Central memory CD8-positive, alpha-beta T cell (primary cell): ENCODE measurements at places on chromosomes 5 and 9.

DNA sequence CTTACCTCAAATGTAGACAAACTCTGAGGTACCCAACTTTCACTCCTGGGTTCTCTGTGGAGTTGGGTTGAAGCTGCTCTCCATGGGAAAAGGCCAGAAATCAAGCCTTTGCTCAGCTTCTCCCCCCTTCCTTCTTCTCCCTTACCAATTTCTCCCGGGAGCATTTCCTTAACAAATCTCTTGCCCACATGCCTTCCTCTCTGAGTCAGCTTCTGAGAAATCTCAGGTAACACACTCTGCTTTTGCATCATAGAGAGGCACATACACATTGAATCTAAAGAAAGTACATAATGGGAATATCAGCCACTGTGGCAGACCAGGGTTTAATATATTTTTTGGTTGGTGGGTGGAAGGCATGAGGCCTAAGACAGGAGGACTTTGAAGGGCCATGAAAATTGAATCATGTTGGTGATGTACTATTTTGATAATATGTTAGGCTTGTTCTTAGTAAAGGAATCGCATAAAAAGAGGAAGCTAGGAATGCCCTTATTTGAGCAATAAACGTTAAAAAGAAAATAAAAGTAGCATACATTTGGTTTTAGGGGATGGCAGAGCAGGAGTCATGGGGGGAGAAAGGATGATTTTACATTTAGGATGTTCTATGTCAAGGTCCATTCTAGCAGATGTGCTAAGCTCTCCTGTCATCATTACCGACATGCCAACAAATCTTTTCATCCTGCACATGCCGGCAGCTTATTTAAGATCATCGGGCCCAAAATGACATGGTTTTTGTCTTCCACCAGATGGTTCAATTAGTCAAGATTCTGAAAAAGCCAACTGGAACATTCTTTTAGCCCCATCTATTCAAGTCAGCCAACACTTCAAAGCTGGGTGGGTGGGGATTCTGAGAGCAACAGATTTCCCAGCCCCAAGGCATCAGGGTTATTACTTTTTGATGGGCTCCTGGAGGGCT, 199.5 kb upstream of the CLINT1 start:
- DNase-seq = no peak

DNA sequence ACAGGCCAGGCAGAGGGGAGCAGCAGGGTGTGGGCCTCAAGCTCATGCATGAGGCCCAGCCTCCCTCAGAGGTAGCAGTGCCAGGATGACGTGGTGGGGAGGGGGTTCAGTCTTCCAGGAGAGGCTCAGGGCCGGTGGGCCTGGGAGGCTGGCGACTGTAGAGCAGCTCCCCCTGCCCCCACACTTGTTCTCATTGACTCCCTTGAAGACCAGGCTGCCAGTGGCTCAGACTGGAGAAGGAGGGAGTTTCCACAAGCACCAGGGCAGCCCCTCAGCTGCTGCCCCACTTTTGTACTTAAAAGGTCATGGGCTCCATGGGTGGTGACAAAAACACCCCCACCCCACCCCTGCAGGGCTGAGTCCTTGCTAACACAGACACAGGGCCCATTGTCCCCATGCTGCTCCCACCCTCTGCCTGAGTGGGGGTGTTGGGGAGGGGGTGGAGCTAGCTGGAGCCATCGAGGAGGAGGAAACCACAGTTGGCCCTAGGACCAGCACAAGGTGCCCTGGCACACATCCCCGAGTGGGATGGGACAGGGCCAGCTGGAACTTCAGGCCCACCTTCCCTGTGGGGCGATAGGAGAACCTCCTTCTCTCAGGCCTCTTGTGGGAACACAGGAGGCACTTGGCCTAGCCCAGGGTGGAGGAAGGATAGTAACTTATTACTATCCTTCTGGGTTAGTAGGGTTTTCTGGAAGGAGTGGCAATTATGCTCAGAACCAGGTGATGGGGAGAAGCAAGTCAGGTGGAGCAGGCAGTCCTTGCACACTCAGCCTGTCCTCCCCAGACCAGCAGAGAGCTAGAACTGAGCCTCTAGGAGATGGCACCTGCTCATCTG, 10.7 kb downstream of the PDLIM4 start:
- no peak for DNase-seq

DNA sequence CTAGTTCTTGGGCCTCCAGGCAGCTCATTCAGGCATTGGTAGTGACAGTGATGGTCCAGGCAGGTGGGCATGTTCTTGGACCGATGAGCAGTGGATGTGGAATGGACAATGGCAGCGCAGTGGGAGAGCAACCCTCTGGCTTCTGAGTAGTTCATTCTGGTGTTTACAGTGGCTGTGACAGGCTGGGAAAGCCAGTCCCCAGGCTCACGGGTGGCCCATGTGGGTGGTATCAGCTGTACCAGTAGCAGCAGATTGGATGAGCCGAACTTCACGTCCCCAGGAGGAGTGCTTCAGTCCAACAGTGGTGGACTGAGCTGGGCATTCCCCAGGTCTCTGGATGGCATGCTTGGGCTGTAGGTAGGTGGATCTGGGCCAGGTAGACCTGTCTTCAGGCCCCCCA, 515.6 kb upstream of the ACO1 start:
- DNase-seq = no peak

GRCh38 chr5:67699560-67699959, 503.0 kb upstream of the CD180 start:
- DNase-seq = no peak

DNA sequence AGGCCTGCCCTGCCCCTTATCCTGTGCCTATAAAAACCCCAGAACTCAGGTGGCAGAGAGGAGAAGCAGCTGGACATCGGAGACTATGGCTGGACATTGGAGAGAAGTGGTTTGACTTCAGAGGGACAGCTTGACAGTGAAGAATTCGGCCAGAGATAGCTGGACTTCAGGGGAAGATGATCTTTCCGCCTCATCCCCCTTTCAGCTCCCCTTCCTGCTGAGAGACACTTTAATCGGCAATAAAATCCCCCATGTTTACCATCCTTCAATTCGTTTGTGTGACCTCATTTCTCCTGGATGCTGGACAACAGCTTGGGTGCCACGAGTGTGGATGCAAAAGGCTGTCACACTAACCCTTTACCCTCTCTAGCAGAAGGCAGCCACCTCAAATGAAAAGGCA, 134.1 kb upstream of the TUT7 start:
- no peak for DNase-seq

DNA sequence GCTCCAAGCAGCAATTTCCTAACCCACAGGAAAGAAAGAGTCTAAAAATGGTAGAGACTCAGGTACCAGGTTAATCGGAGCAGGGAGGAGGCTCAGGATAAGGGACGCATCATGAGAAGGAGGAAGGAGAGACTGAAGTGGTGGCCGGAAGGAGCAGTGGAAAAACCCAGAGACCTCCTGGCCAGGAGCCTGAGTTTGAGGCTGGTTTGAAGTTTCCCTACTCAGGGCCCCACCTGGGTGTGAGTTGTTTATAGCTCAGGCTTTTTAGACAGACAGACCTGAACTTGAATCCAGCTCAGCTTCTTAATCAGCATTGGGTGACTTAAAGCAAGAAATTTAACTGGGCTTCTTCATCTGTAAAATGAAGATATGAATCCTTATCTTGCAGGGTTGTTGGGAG, 11.9 kb upstream of the AQP7 start:
- no peak for DNase-seq

GRCh38 chr5:66958201-66958979, 238.2 kb downstream of the CD180 start:
- DNase-seq = no peak

DNA sequence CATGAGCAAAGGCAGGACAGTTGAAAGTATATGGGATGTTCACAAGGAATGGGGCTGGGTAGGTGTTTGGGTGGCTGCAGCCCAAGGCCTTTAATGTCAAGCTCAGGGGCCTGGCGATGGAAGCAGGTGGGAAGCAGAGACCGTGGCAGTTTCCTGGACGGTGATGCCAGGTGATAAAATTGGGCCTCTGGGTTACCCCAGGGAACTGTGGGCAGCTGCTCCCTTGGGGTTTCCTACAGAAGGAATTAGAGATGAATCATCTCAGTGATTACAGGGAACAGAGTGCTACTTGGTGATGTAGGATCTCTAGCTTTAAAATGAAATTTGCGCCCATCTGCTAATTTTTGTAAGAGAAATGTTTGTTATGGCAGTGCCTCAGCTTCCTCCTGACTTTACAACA, 39.2 kb downstream of the TSTD2 start:
- DNase-seq = no peak

DNA sequence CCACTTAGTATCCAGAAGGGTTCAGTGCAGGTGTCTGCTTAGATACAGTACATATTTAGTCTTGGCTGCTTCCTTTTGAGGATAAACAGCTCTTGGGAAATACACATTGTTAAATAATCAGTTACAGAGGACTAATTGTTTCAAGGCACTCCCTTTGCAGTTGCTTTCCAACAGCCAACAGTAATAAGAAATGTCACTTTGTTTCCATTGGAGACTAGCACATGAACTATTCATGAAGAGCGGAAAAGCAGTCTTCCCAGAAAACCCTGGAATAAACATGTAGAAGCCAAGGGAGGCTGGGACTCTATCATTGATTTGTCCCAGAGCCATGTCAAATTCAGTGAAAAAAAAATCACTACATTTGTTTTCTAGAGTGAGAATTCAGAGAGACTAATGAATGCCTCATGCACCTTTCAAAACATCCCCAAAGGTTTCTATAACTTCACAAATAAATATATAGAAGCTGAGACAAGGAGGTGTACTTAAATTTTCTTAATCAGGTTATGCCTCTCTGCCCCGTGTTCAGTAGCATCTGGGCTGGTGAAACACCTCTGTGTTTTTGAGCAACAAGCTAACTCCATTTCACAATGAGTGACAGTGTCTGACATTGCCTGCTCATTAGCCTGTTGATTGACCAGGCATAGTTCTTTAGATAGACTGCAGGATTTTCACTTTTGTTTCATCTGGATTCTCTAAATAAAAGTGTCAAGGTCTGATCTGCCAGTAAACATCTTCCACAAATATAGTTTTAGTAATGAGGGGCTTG, 271.5 kb downstream of the ARRDC3 start:
- no peak for DNase-seq

- DNase-seq = no peak
Observed at GRCh38 chr9:15711931-15712330, 159.1 kb downstream of the CCDC171 start.

DNA sequence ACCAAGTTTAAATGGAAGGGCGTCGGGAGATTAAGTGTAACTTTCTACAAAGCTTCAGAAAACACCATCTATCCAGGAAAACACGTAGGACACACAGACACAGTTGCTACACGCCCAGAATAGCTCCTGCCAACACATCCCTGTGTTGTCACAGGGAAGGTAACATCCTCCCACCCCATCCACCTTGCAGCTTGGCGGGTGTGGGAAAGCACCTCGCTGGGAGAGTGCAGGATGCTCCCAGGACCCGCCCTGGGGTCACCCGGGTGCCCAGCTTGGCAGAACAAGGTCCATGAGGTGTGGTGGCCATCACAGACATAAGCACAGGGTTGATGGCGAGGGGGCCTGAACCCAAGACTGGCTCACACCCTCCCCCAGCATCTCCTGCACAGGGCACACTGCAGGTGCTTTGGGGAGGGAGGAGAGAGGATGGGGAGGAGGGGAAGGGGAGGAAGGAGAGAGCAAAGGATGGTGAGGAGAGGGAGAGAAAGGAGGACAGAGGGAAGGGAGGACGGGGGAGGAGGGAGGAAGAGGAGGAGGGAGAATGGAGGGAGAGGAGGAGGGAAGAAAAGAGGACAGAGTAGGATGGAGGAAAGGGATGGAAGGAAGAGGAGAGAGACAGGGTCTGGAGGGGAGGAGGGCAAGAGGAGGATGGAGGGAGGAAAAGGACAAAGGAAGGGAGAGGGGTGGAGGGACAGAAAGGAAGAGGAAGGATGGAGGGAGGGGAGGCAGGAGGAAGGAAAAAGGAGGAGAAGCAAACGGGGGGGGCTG, 37.2 kb downstream of the GOLM1 start:
- no peak for DNase-seq

- DNase-seq = no peak
Observed at GRCh38 chr5:141872496-141873356, 5.5 kb downstream of the PCDH1 start.

- DNase-seq = no peak
Observed at GRCh38 chr5:146781157-146781556, 97.4 kb downstream of the PPP2R2B start.

DNA sequence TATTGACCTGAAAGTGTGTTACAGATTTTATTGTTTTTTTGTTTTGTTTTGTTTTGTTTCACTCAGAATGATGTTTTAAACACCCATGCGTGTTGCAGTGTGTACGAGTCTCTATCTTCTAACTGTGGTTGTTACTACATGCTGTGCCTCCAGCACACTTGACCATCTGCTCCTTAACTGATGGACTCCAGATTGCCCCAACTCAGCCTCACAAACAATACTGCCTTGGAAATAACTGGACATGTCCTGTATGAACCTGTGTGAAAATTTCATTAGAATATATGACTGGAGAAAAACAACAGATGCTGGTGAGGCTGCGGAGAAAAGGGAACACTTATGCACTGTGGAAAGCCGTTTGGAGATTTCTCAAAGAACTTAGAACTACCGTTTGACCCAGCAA, 68.7 kb upstream of the HAND1 start:
- no peak for DNase-seq

GRCh38 chr5:8857051-8857450, 688.8 kb downstream of the SEMA5A start:
- DNase-seq = no peak

GRCh38 chr5:164002628-164003027, 497.2 kb downstream of the MAT2B start:
- no peak for DNase-seq

- no peak for DNase-seq
Observed at GRCh38 chr9:116842658-116843057, 155.6 kb downstream of the TRIM32 start.

GRCh38 chr5:27494887-27495286, 456.5 kb upstream of the CDH9 start:
- no peak for DNase-seq

- no peak for DNase-seq
Observed at GRCh38 chr5:5752844-5753243, 330.4 kb downstream of the ICE1 start.

DNA sequence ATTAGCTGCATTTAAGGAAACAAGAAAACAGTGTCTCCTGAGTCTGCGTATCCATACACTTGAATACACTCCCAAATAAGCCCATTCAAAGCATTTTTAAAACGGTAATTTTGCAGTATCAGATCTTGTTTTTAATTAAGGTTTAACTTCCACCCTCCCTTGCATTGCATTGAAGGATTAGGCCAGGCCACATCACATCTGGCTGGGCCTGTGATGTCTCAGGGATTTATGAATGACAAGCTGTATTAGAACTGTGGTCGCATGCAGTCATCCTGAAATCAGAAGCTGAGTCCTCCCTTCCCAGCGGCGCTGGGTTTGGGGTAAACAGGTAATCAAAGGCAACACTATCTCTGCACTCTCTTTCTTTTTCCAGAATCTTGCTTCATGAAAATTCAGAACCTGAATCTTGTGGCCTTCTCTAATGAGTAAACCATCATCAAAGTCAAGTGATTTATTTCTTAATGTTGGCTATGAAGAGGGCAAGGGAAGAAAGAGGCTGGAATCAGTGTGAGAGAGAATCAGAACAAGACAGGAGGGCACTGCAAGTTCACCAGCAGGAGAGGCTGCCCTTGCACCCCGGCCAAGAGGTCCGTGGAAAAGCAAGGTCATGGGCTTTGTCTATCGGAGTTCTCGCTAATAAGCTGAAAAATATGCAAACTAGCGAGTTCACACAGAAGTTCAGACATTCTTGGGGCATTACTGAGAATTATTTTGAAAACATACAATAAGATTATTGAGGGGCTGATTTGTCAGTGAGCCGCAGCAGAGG, 80.0 kb upstream of the ZSWIM6 start:
- DNase-seq = no peak
